ENCODE measurements at places on chromosomes 13 and 19.

DNA sequence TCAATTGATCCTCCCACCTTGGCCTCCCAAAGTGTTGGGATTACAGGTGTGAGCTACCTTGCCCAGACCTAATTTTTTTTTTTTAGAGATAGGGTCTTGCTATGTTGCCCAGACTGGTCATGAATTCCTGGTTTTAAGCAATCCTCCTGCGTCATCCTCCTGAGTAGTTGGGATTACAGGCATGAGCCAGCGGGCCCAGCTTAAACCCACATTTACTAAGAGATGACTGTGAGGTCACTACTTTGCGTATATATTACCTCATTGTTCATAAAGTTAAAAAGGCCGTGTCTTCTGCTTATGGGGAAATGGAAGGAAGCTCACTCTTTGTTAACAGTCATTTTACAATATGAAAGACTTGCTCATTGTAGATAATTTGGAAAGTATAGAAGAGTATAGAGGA is 39.6 kb upstream of the C1QTNF9 start:
- no peak for DNase-seq

DNA sequence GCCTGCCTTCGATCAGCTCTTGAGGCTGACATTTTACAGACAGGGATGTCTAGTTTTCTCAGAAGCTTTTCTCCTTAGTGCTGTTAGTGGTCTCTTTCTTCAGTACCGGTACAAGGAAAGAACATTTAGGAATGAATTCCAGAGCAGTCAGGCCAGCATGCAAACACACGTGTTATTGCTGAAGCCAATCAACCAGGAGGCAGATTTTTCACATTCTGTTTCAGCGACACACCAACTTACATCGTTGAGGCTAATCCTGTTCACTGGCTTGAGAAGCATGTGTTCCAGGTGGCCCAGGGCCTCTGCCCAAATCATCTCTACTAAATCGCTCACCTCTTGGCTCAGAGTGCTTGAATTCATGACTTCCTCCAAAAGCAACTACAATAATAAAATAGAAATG is 19.2 kb downstream of the PARP4 start:
- no peak for DNase-seq

GRCh38 chr13:27289011-27289665 is 18.5 kb downstream of the RASL11A start:
- DNase-seq, result no peak

DNA sequence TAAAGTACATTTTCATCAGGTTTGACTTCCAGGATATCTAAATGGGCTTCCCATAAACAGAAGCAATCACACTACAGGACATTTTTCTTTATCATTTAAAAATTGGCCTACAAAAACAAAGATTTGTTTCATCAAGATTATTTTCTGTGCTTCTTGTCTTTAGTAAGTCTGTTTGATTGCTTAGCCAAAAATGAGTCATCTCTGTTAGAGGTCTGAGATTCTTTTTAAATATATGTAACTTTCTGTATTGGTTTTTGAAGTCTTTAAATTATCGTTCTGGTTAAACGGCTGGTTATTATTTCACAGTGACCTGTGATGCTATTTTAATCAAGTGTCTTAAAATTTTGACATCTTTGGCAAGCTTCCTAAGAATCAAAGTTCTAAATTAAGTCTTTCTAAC is 62.7 kb downstream of the SLITRK1 start:
- no peak for DNase-seq

- no peak for DNase-seq
Observed at GRCh38 chr13:32121316-32121715, 89.7 kb downstream of the FRY start.

- DNase-seq, result no peak
Observed at GRCh38 chr19:44723299-44723951, 24.5 kb downstream of the CEACAM16 start.

GRCh38 chr13:49554387-49554786 is 31.0 kb downstream of the RCBTB1 start:
- DNase-seq, result no peak

DNA sequence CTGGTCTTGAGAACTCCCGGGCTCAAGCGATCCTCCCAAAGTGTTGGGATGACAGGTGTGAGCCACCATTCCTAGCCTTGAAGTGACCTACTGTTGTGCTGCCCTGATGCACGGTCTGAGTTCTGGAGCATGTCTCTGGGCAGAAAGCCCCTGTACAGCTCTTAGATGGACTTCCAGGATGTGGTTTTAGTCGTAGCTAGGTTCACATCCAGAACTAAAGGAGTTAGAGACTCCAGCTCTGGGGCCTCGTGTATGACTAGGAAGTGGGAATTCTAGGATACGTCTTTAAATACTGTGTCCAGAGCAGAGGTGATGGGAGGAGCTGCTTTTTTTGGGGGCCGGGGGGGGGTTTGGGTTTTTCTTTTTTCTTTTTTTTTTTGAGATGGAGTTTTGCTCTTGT is 12.2 kb downstream of the UPF1 start:
- DNase-seq, result no peak

DNA sequence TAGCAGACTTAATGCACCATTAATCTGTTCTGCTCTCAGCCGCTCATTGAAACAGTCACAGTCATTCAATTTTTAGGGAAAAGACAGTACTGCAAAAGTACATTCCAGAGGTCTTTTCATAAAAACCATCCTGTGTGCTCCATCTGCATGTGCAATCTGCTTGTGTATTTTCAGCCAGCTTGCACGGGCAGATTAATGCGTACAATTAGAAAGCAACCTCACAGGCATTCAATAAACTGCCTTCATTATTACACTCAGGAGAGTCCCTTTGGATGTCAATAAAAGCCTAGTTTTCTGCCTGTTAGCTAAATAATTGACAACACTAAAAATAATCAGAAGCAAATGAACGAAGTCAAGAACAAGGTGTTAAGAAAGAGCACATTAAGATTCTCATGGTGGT is 41.9 kb downstream of the EPSTI1 start:
- DNase-seq, result no peak

DNA sequence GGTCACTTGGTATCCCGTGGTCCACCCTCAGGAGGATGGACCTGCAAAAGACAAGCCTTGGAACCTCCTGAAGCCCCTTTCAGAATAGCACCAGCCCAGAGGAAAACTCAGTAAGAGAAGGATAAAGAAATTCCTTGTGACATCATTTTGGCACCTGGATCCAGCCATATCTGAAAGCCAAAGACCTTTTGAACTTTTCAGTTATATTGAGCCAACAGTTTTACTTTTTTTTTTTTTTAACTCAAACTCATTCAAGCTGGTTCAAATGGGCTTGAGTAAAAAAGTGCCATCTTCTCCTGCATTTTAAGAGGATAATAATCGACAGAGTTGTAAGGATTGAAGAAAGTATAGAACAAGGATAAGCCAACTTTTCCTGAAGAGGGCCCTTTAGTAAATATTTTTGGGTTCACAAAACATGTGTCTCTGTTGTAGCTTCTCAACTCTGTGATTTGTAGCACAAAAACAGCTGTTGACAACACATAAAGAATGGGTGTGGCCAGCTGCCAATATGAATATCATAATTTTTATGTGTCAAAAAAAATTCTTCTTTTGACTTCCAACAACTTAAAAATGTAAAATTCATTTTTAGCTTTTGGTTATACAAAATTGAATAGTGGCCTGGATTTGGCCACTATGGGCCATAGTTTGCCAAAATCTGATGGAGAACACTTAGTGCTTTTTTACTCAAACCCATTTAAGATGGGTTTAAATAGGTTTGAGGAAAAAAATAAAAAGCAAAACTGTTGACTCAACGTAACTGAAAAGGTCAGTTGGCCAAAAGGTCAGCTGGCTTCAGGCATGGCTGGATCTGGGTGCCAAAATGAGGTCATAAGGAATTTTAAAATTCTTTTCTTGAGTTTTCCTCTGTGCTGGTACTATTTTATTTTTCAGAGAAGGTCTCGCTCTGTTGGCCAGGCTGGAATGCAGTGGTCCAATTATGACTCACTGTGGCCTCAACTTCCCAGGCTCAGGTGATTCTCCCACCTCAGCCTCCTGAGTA is 50.7 kb downstream of the ACSBG2 start:
- no peak for DNase-seq

DNA sequence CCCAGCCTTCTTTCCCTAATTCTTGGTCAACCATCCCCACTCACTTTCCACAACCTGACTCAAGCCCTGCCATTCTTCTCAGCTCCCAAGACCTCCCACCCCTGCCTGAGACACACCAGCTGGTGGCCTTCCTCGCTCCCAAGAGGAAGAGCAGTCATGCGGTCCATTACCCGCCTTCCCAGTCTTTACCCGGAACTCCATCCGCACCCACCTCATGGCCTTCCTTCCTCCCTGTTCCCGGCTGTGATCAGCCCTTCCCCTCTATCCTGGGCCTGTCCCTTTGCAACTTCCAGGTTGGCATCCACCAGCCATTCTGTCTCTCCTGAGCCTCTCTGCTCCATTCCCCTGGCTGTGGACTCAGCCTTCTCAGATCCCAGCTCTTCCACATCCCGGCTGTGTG is 18.6 kb upstream of the INSR start:
- DNase-seq, result no peak

DNA sequence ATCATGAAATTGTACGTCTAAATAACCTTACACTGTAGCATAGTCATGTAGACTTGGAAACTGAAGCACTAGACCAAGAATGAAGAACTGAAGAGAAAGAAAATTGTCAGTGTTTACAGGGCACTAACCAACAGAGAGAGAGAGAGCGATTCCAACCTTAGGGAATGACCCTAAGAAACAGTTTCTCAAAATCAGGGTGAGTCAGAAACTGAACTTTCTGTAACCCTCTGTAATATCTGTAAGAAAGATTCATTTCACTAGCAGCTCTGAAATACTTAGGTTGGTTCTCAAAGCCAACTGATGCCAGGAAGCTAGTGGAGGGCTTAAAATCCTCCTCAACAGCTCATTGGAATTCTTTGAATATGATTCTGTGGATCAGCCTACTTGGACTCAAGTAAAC is 936.9 kb downstream of the EFNB2 start:
- no peak for DNase-seq

DNA sequence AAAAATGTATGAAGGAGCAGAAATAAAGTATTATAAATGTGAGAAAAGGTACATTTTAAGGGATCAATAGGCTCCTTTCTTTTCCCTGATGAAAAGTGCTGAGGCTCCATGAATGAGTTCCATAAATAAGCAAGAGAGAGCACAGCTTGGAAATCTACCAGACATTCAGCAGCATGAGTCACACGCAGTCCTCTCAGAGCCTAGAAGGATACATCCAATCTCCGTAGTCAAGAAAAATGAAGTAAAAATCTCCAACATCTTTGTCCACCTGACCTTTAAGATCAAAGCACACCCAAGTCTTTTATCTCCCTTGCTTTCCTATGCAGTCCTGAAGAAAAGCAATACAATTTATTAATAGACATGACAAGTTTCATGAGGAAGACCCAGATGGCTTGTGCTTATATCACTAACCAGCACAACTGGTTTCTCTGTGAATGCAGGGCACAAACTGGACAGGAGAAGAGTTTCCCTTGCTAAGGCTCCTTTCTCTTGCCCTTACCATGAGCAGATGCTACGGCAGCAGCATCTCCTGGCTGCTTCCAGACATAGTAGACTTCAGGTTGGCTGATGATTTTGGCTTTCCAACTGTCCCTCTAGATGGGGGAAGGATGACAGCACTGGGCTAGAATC is 730.8 kb downstream of the EFNB2 start:
- no peak for DNase-seq

GRCh38 chr19:54186934-54187381 is 2.4 kb downstream of the MBOAT7 start:
- DNase-seq, result no peak

DNA sequence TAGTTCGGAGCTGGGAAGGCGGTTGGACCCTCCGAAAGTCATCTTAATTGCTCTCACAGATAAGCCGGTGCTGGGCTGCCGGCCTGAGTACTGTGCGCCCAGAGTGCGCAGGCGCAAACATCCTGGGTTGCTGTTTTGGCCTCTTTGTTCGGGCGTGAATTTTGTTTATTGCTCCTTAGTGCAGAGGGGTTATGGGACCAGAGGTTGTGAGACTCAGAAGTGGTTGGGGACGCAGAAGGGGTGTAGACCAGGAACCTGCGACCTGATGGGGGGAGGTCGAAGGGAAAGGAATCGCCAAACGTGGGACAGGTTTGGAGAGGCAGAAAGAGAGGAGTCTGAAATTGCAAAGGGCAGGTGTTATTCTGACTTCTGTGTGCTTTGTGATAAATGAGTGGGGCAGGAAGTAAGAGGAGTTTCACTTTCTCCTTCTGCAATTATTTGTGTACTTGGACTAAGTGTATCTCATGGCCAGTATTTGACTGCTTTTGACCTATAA is 607 bp upstream of the ZNF566 start:
- peak; percentile 92 for DNase-seq

GRCh38 chr19:38028913-38029510 is 122.0 kb downstream of the SIPA1L3 start:
- no peak for DNase-seq

- DNase-seq, result no peak
Observed at GRCh38 chr13:40064154-40065097, 409.0 kb downstream of the COG6 start.

- DNase-seq, result peak; percentile 13
Observed at GRCh38 chr13:59437544-59438301, 726.0 kb downstream of the DIAPH3 start.

DNA sequence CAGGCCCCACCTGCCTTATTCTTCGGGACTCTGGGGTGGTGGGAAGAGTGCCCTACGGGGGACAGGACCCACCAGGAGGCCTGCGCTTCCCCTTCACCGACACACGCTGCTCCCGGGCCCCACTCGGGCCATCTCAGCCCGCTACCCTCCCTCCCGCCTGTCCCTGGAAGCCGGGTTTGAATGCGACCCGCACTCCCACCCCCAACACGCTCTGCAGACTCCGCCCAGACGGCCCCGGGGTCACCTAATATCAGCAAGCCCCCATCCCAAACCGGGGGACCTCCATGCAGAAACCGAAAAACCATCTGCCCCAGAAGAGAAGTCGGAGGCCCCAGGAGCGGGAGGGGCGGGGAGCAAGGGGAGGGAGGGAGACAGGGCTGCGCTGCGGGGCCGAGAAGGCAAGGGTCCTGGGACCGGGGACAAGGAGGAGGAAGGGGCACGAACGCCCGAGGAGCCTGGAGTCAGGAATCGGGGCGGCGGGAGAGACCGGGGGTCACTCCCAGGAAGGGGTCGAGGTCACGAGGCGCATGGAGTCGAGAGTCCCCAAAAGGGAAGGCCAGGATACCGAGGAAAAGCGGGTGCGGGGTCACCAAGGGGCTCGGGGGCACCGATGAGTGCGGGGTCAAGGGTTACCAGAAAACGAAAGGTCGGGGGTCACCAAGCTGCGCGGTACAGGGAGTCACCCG is 766 bp downstream of the SBNO2 start:
- DNase-seq, result no peak

GRCh38 chr19:57363688-57364181 is 384 bp downstream of the TRAPPC2B start:
- DNase-seq, result no peak

All from NCI-H2081 (cell line).